Omental fat pad (tissue), 4 donors: ENCODE measurements at places on chromosomes 5 and 9.

GRCh38 chr5:140301136-140301535, 1.8 kb downstream of the PFDN1 start:
- no peak for DNase-seq

- no peak for DNase-seq
Measured at GRCh38 chr5:27450607-27451006, 412.2 kb upstream of the CDH9 start.

DNA sequence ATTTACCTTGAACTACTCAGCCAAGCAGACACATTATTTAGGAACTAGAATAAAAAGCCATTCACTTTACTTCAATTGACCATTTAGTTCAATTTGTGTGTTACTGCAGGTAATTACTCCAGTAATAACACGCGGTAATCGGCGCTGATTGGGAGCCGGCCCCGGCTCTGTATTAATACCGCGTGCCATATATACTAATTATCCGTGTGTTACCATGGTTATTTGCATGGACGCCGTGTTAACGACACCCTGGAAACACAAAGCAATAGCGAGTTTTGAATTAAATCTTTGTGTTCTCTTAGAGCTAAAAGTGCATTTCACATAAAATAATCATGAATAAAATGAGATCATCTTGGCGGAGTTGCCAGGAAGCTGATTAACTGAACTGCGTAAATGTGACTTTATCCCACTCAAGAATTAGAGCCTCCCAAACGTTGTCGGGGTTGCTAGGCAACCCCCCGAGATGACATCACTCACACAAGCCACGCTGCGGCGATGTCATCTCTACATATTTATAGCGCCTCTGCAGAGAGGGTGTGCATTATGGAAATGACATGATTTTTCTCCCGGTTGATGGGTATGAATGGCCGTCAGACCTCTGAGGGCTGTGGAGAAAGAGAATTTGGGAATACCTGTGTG, 41.4 kb upstream of the RNU6ATAC start:
- DNase-seq = no peak

- DNase-seq = no peak
Measured at GRCh38 chr5:82364497-82364896, 86.3 kb upstream of the RPS23 start.

- no peak for DNase-seq
Measured at GRCh38 chr5:9428272-9428671, 117.6 kb downstream of the SEMA5A start.

- DNase-seq = no peak
Measured at GRCh38 chr9:5361326-5362010, 21.8 kb upstream of the RLN1 start.

DNA sequence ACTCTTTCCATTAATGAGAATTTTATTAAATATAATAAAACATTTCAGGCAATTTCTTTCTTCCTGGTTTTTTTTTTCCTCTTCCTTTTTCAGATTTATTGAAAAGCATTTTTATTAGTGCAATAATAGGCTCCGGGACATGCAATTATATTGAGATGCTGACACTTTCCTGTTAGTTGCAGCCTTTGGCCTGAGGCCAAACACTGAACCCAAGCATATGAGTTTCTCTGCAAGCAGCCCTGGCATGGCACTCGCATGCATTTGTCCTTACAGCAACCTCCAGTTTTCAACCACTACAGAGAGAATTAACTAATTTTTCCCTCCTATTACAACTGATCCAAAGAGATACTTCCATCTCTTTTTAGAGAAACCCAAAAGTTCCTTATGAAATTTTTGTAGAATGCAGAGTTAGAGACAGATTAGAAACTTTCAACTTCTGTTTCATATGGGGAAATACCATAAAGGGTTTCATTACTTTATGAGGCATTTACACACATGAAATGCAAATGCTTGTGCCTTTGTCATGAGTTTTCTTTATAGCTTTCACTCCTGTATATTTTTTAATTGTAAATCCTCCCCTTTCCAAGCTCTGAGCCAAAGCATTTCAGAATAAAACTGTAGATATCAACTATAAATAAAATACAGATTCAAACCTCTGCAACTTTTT, 183.0 kb downstream of the CETN3 start:
- no peak for DNase-seq

GRCh38 chr5:133145436-133146170, 93.8 kb downstream of the HSPA4 start:
- DNase-seq = no peak

DNA sequence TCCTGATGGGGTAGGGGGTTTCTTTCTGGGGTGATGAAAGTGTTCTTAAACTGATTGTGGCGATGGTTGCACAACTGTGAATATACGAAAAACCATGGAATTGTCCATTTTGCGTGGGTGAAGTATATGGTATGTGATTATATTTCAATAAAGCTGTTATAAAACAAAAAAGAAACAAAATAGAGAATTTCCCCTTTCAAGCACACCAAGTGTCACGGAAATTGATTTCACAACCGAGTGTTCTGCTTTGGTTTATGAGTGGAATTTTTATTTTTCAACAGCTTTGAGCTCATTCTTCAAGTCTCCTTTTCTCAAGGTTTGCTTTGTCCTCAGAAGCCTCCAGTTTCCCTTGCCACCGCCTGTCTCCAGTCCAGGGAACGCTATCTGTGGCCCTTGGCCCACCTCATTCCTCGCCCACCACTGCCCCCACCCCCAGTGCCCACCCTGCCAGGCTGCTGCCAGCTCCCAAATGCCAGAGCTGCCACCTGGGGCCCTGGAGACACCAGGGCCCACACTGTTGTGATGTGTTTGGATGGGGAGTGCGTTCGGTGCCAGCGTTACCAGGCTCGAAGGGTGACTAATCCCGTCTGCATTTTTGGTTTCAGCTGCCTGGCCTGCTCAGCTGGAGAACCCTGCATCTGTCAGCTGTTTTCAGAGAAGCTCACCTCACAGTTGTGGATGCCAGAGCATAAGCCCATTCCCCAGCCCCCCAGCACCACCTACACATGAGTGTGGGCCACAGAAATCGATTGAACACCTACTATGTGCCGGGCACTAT, 30.4 kb downstream of the DUSP1 start:
- no peak for DNase-seq

DNA sequence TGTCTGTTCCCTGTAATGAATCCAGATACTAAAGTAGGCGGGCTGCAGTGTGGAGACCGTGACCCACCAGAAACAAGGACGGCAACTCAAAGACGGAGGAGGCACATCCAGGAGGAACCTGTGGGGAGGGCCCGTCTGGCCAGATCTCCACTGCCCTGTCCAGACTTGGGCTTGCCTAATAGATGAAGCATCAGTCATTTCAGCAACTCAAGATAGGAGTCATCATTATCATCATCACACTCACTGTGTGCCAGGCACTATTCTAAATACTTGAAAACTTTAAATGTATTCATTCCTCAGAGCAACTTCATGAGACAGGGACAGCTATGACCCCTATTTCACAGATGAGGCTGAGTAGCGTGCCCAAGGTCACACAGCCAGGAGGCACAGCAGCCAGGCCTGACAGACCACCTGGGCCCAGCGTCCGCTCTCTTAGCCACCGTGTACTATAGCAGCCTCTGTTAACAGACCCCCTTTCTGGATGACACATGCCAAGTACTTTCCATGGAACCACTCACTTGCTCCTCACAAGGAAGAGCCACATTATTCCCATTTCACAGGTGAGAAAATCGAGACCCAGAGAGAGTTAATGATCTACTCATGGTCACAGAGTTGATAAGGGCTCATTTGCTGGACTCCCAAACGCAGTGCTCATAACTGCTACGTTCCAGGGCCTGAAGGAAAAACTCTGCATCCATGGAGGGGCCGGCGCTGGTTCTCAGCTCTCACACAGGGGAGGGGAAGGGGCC, 4.9 kb upstream of the IL4 start:
- no peak for DNase-seq

DNA sequence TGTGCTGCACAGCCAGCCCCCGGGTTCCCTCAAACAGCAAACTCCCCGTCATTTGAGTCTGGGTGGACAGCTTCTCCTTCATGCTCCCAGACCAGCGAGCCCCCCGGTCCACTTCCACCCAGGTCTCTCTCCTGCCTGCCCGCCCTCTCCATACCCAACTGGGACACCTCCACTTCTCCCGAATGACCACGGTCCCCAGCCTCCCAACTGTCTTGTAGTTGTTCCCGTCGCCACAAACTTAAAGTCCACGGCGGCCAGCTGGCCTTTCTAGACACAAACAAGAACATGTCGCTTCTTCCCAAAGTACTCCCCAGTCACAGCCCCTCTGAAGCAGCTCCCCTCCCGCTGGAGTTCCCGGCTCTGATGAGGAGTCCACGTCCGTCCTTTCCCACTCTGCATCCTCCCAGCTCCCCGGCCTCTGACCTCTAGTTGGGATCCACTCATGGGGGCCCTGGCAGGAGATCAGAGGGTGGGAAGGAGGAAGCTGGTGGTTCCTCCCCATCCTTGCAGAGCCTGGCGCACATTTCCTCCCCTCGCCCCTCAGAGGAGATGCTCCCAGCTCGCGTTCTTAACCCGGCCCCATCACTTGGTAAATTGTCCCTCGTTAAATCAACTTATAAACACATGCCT, 24.1 kb upstream of the PPP1R26 start:
- no peak for DNase-seq

DNA sequence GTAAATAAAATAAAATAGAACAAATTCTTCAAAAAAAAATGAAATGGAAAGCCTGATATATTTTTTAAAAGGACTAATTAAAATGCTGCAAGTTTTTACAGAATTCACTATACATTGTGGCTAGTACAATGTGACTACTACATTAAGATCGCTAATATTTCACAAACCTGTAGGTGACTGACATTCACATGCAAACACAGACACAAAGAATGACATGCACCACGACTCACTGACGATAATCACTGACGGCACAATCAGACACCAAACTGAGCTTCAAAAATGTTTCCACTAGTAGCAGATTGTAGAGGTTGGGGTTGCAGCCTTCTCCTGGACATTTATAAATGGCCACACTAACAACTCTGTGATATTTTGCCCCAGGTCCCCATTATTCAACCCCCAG, 637.7 kb upstream of the DMAC1 start:
- no peak for DNase-seq

- no peak for DNase-seq
Measured at GRCh38 chr9:121156263-121156731, 45.4 kb downstream of the RAB14 start.

DNA sequence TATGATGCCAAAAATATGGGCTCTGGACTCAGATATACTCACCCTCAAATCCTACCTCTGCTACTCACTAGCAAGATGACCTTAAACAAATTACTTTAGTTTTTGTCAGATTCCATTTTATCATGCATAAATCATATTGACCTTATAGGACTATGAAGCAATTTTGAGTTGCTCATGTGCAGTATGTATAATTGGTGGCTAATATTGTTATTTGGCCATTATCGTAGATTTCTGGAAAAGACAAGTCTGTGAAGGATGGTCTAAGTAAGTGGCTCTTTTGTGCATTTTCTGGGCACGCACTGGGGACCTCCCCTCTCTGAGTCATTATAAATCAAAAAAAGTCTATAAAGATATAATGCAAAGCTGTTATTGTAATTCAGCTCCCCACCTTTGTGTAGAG, 393.0 kb downstream of the FGF10 start:
- no peak for DNase-seq

DNA sequence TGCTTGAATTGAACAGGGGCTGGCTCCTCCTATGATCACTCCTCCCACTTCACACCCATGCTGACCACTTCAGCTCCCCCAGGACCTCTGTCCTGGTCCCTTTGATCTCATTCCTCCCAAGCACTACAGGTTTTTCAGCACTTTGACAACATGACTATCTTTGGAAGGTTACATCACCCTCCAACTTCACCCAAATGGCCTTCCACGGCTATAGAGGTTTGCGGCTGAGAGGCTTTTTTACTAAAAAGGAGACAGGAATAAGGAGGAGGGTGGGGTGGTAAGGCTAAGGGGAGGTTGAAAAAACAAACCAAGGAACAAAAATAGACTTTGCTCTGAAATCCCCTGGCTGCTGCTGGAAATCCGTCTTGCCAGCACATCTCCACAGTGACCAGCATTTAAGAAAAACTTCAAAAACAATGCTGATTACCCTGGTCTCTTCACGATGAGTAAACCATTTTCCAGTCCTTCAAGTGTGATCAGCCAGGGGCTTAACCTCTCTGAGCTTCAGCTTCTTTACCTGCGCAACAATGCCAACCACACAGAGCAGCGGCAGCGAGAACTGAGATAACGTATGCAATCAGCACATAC, 102.7 kb downstream of the DPYSL3 start:
- DNase-seq = no peak

DNA sequence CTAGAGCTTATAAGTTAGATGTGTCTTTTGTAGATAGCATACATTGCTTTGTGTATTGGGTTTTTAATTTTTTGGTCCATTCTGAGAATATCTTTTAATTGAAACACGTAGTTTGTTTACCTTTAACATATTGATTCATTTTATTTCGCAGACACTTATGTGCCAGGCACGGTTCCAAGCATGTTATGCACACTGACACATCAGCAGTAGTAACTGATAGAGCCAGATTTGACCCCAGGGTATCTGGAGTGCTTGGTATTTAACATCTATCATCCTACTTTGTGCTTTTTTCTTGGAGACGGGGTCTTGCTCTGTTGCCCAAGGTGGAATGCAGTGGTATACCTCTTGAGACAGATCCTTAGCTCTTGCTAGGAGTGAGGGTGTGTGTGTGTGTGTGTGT, 71.9 kb downstream of the USP20 start:
- no peak for DNase-seq

GRCh38 chr9:1535051-1535450, 480.1 kb upstream of the SMARCA2 start:
- DNase-seq = no peak

- DNase-seq = no peak
Measured at GRCh38 chr5:351921-352245, 30.4 kb downstream of the AHRR start.

DNA sequence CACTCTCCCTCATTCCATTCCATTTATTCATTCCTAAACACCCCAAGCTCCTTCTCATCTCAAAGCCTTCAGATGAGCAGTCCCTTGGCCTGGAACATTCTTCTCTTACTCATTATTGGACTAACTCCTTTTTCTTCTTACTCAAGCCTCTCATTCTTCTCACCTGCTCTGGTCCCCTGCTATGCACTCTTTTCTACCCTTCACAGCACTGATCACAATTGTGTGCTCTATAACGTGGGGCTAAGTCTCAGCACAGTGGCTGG, 212.4 kb downstream of the MAPKAP1 start:
- DNase-seq = no peak

GRCh38 chr9:105241356-105242043, 3.0 kb upstream of the SLC44A1 start:
- DNase-seq = no peak

GRCh38 chr9:20376731-20377375, 245.4 kb downstream of the MLLT3 start:
- DNase-seq = no peak

GRCh38 chr9:5438301-5439162, 807 bp upstream of the PLGRKT start:
- DNase-seq = no peak

- DNase-seq = no peak
Measured at GRCh38 chr5:165004175-165004574, 1498.8 kb downstream of the MAT2B start.
